Activated CD8-positive, alpha-beta memory T cell treated with anti-CD3 and anti-CD28 coated beads, Interleukin-2, amount 10 ng/mL, durations not matched to agents 7 days and 5 days (primary cell): ENCODE measurements at places on chromosomes 3 and 15. TPM values are rescaled to one million over a fixed set of nuclear protein-coding genes. Genes with fewer than 3 reads are reported as not detected.
A peak's percentile ranks its signal among the peaks of the same experiment; 100 is the strongest.

The ITIH1 gene
- not detected for total RNA-seq

DNA sequence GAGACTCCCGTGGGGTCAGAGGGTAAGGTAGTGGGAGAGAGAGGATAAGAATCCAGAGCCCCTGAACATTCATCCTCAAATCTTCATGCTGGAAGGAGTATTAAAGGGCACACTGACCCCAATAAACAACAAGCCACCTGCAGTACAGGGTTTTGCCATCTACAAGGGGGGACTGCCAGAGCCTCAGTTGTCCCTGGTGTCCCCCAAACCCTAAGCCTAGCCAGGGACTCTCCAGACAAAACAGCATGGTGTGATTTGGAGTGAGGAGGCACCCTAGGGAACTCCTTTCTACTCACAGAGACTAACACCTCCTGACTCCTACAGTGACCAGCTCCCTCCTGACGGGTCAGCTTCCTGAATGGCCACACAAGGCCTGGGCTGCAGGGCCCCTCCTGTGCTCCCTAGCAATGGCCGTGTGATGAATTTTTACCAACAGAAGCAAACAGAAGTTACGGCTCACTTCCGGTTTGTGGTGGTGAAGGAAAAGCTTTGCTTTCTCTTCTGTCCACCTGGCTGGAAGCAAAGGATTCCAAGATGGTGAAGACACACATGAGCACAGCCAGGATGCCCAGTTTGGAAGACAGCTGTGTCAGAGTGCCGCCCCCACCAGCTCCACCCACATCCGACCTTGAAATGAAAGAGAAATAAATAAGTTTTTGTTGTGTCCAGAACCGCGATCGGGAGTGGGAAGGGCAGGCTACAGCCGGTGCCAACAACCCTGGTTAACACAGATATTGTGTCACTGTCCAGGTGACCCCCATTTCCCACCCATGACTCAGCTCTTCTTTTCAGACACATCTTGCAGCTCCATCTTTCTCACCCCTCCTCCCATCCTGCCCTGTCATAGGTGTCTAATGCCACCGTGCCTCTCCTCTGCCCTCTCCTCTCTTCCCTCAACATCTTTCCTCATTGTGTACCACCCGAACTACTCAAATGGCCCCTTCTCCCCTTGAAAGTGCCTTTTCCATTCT, 69.6 kb upstream of the ATP13A3 start:
- peak; percentile 50 for DNase-seq

The QRICH1 gene
- total RNA-seq = 149 TPM

DNA sequence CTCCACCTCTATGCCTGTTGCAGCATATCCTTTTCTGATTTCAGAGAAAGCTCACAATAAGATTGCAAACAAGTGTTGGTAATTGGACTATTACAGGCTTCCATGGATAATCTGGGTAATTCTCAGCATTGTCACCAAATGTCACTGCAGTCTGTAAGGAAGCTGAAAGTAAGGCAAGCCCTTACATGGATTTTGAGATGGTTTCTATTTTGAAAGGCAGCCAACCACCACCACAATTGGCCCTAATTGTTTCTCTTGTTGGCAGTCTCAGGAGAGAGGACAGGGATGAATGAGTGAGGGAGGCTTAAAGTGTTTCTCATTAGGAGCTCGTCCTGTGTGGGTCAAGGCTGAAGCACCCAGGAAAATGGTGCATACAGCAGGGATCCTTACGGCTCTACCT, 879.9 kb downstream of the TUSC7 start:
- DNase-seq = no peak

The ISL2 gene
- total RNA-seq = 3.2 TPM

DNA sequence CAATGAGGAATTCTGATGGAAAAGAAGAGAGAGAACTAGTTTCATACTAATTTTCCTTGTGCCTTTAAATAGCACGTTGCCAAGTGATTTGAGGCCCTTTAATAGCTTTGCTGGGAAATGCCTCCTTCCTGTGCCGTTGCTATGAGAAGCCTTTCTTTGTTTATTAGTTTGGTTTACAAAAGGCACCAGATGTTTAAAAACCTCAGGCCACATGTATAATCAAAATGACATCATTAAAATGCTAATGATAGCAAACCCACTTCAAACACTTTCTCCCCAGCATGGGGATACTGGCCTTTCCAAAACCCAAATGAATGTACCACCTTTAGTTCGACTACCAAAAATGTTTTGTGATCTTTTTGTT, 50.0 kb upstream of the TBC1D23 start:
- DNase-seq = no peak
